Keratinocyte (primary cell): ENCODE measurements at places on chromosomes 4 and X. TPM values are rescaled to one million over a fixed set of nuclear protein-coding genes. Genes with fewer than 3 reads are reported as not detected.

DNA sequence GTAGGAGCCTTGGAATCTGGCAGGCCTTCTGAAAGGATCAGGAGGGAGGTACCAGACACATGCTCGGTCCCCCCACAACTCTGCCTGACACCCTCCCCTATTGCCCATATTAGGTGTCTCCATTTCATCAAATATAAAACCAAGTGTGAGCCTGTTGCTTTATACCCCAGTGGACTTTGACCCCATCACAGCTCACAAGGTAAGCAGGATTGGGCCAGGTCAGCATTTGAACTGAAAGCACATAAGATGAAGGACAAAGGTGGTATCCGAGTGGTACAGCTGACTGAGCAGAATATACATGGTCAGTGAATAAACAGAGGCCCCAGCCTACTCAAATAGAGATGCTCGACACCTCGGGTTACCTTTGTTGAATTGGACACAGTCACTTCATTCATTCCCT, 20.0 kb downstream of the SLC25A43 start:
- no peak for DNase-seq
- H3K4me3 ChIP-seq = no peak overlapping the region
- no peaks in the 10 kb centered on the region for H3K4me1 ChIP-seq
- peaks cover 2% of the 10 kb centered on the region for H3K36me3 ChIP-seq
- H3K27ac ChIP-seq = no peak overlapping the region
- H3K27me3 ChIP-seq = no peaks in the 10 kb centered on the region

The SH3D19 gene
- polyA plus RNA-seq = 19.4 to 24.8 TPM (median 22.8 TPM) in 3 replicates

The ARMCX4 gene
- 0.31 to 0.37 TPM (median 0.34 TPM) in 3 replicates for polyA plus RNA-seq

The FANCB gene
- polyA plus RNA-seq = 1.1 to 3.9 TPM (median 1.8 TPM) in 3 replicates

- no peak overlapping the region for H3K4me3 ChIP-seq
- peaks cover 8% of the 10 kb centered on the region for H3K36me3 ChIP-seq
- peaks cover 40% of the 10 kb centered on the region for H3K4me1 ChIP-seq
Observed at GRCh38 chr4:38131371-38132091, 171.3 kb downstream of the PTTG2 start.

The NSUN7 gene
- 0.03 to 0.05 TPM in 2 of 3 replicates, not detected in the other for polyA plus RNA-seq
